ENCODE measurements at places on chromosomes 6 and 20.

GRCh38 chr20:20215976-20216727 is 151.8 kb upstream of the INSM1 start:
- no peak for DNase-seq

GRCh38 chr6:138685781-138686180 is 87.8 kb upstream of the CCDC28A start:
- no peak for DNase-seq

GRCh38 chr6:110357664-110358552 is at the start of gene METTL24:
TSS of gene METTL24 (minus strand) at chr6:110358349. CDS start at chr6:110358272, 77 bp downstream.
- DNase-seq = no peak

DNA sequence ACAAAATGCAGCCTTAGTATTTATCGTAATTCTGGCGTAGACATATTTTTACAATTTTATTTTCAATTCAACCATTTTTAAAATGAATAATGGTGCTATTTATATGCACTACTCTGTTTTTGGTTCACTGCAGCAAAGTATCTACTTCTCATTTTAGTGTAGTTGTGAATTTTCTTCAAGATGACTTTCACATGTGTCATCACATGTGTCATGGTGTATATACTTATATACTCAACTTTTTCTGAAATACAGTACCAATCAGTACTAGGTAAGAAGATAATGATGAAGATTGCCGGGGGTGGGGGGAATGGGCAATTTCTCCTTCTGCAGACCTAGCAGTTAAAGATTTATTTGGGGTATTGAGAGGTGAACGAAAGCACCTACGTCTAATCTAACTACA is 634.5 kb downstream of the PHF3 start:
- peak; percentile 32 for DNase-seq

DNA sequence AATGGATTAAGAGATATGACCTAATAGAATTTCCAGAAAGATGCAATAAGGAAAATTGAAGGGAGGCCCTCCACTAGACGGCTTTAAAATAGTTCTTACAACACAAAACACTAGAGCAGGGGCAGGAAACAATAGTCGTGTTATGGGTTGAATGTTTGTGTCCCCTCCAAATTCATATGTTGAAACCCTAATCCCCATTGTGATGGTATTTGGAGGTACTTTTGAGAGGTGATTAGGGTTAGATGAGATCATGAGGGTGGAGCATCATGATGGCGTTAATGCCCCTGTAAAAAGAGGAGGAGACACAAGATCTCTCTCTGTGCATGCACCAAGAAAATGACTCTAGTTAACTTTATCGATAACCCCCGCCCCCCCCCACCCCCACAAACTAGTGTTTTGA is 104.0 kb upstream of the HMGN3 start:
- no peak for DNase-seq

DNA sequence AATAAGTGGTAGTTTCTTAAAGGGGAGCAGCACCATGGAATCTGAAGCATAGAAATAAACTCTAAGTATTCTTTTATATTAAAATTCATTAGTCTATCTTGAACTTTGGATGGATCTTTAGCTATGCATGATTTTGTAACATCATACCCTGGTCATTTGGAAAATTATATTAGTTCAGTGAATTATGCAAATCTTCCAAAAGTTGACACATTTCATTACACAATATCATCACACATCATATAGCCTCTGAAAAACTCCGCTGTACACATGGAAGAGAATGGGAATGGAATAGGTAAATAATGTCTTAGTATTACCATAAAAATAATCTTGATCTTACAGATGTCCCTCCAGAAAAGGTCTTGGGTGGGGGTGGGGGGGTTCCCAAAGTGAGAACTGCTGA is 96.1 kb downstream of the ATXN1 start:
- no peak for DNase-seq

GRCh38 chr6:32668226-32668747 is 1.8 kb upstream of the HLA-DQB1 start:
- no peak for DNase-seq

DNA sequence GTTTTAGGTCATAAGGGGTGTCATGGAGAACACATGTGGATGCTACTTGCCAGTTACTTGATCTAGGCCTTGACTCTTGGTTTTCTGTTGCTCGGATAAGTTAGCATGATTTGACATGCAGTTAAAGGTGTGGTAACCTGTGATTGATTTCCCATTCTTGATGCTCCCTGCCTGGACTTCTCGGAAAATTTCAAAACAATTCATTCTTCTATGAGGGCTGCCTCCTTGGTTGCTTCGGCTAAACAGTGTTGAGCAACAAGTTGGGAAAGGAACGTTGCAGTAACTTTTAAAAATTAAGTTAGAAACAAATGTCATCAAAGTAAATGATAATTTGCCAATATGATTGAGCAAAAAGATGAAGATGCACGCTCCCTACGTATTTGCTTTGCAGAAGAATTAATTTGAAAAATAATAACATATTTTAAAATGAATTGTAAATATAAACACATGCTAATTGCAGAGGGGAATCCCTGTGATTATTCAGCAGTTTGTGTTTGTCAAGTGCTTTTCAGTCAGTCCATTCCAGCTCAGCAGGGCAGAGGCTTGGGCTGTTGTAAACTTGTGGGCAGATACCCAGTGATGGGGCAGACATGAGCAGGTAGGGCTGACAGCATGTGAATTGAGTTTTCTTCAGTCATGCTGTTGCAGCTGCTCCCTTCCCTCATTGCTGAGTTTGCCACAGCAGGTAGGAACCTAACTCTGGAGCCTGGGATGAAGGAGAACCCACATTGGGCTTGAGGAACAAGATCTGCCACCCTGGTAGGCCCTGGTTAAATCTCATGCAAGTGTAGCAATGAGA is 110.2 kb downstream of the ESR1 start:
- DNase-seq = no peak

Measured in HT1080 (cell line).